Foreskin fibroblast (primary cell): ENCODE measurements at places on chromosomes 6 and 20.

DNA sequence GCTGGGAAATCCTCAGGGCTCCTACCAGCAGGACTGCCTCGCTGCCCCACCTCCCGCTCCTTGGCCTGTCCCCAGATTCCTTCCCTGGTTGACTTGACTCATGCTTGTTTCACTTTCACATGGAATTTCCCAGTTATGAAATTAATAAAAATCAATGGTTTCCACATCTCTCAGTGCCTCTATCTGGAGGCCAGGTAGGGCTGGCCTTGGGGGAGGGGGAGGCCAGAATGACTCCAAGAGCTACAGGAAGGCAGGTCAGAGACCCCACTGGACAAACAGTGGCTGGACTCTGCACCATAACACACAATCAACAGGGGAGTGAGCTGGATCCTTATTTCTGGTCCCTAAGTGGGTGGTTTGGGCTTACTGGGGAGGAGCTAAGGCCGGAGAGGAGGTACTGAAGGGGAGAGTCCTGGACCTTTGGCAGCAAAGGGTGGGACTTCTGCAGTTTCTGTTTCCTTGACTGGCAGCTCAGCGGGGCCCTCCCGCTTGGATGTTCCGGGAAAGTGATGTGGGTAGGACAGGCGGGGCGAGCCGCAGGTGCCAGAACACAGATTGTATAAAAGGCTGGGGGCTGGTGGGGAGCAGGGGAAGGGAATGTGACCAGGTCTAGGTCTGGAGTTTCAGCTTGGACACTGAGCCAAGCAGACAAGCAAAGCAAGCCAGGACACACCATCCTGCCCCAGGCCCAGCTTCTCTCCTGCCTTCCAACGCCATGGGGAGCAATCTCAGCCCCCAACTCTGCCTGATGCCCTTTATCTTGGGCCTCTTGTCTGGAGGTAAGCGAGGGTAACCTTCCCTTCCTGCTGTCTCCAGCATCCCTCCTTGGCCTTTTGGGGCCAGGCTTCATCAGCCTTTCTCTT is at the start of gene CFB:
TSS of gene CFB (plus strand) at position 589 of the 863 bp plus-strand sequence. CDS start at position 716, 127 bp downstream.
- peak; percentile 65 for DNase-seq

- no peak for DNase-seq
Measured at GRCh38 chr20:6886065-6886729, 118.7 kb downstream of the BMP2 start.

- DNase-seq = peak; percentile 84
Measured at GRCh38 chr20:2101057-2101864, at the start of gene STK35. TSS of gene STK35 (plus strand) at chr20:2101827. CDS start at chr20:2101882, 55 bp downstream.

GRCh38 chr6:119079283-119079809 is 882 bp upstream of the FAM184A start:
- peak; percentile 78 for DNase-seq

DNA sequence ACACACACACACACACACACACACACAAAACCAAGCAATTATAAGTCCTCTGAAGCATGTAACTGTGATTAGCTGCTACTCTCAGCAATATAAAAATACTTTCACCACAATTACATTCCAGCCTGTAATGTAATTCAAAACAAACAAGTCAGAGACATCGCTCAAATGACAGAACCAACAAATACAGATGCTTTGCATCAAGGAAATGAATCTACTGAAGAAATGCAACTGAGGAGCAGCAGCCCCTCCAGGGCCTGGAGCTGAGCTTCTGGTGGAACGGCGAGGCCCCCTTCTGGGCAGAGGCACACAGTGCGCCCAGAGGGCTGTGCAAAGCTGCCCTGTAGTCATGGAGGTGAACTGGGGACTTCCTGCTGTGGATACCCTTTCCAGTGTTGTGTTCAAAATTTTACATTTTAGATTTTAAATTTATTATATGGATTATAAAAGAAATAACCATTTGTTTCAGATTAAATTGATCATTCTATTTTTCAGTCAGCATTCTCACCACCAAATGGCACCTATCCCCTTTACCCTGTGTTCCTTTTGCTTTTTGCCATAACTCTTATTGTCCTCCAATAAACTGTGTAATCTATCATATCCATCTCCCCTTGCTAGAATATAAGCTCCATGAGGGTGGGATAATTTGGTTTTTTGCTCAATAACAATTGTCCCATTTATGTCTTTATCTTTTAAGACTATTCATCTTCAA is 23.2 kb downstream of the ADAT2 start:
- peak; percentile 93 for DNase-seq

- peak; percentile 34 for DNase-seq
Measured at GRCh38 chr6:160428069-160428430, 79.9 kb downstream of the SLC22A3 start.

DNA sequence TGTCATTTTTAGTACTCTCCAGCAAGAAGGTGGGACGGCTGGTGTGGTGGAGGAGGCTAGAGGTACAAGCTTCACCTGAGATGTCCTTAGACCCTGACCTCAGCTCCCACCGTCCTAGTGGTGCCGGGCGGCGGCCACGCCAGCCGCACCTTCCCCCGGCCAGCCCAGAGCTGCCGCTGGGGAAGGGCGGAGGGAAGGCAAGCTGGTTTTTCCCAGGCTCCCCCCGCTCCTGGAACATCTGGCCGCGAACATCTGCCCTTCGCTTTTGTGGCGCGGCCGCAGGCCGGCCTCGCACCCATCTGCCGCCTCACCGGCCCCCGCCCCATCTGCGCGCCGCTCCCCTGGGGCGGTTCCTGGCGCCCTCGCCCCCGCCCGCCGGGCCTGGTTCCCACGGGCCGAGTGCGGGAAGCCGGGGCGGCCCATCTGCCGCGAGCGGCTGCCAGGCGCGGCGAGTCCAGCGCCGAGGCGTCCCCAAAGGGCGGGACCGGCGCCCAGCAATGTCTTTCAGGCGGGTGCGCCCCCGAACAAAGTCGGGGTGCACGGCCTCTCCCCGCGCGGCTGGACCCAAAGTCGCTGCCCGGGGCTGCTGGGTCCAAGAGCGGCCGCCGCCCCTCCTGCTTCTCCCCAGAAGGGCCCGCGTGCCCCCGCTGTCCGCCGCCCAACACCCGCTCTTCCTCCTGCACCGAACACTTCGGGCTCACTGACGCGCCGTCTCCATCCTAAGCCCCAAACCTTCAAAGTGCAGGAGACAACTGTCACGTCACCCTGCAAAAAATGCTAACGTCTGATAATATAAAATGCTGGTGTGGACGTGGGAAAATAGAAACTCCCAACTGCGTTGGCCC is 17.3 kb upstream of the ID1 start:
- DNase-seq = no peak

DNA sequence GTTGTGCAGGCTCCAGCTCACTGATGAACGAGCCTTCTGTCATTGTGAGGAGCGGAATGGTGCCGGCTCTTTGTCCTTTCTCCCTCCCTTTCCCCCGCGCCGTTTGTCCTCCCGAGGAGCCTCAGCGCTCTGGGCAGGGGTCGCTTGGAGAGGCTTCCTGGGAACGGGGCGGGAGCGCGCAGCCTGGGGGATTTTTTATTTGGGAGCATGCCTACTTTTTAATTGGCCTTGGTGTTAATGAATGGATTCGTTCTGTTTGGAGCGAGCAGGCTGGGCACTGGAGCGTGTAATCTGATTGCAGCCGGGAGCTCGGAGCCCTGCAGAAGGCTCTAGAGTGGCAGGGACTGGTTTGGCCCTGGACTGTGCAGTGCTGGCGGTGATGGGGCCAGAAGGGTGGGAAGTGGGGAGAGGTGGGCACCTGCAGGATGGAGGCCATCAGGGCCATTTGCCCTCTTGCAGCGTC is 118.8 kb downstream of the CDH4 start:
- DNase-seq = no peak

- DNase-seq = no peak
Measured at GRCh38 chr20:17372806-17373440, 146.1 kb downstream of the PCSK2 start.

- no peak for DNase-seq
Measured at GRCh38 chr6:91573826-91574416, 987.0 kb upstream of the MAP3K7 start.

GRCh38 chr6:27866357-27867050 is 45.7 kb downstream of the OR2B2 start:
- DNase-seq = peak; percentile 36

DNA sequence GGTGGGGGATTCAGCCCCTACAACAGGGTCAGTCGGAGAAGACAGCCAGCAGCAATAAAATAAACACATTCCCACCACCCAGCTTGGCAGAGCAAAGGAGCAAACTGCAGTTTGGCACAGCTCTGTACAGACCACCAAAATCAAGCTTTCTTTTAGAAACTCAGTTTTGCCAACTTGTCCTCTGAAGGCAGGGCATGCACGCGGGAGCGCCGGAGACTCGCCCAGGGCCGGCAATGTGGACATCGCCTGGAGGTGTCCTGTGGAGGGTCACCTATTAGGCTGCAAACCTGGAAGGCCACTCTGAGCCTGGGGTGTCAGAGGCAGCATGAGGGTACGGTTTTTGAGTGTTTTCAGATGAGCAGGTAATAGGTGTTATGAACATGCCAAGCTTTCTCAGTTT is 34.7 kb downstream of the TMEM242 start:
- no peak for DNase-seq

DNA sequence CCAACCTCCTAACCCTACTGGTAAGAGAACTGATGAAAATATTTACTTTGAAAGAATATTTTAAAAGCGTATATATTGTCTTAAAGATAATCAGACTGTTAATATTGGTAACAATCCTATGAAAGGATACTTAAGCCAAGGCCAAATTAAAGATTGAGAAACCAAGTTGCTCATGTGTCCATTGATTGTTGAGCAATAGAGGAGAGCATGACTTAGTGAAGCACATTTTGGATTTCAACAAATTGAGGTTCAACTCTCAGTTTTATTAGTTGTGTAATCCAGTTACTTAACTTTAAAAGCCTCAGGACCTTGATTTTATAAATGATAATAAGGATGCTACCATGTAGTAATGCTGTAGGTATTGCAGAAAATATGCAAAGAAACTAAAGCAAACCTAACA is 56.8 kb downstream of the PRL start:
- DNase-seq = no peak

DNA sequence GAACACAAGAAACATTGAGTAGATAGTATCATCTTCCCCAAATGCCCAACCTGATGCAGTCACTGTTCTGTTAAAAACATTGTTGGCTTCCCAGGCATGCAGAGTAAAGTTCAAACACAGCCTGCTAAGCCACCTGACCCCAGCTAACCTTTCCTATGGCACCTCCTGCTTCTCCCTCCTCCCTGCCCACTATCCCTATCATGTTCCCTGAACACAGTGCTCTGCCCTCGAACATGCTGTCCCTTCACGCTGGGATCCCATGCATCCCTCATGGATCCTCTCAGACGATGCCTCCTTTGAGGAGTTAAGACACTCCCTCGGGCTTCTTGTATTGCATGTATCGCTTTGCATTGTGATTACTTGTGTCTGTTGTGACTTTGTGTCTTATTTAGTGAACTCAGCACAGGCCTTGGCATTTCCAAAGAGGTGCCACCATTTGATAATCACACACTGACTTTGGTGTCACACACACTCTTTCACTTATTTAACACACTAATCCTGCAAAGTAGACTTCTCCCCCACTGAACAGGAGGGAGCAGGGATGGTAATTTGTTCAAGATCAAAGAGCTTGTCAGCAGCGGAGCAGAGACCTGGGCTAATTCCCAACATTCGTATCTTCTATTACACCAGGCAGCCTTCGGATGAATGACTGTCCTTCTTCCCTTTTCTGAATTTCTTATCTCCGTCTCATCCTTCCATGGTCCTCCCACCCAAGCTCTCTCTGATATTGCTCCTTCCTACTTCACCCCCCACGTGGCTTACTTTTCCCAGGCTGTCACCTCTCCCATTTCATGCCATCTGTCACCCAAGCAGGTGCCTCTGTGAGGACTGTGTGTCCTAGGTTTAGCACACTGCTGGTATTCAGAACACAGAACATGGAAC is 28.3 kb upstream of the SMIM29 start:
- DNase-seq = no peak

DNA sequence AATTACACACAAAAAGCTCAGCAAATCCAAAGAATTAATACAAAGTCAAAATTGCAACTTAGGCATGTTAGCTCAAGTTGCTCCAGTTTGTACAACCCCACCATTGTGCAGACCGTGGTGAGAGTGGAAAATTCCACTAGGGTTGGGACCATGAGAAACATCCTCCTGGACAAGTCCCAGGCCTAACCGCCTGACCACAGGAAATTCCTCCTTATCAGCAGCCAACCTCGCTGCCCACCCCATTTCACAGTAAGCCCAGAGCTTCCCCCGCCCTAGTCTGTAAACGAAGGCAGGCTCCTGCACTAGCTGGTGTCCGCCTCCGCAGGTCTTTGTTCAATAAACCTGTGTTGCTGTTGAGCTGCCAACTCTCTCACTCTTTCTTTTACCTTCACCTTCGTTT is 1023.3 kb downstream of the EYS start:
- DNase-seq = no peak

GRCh38 chr20:46666306-46666705 is 15.0 kb upstream of the SLC13A3 start:
- DNase-seq = no peak

DNA sequence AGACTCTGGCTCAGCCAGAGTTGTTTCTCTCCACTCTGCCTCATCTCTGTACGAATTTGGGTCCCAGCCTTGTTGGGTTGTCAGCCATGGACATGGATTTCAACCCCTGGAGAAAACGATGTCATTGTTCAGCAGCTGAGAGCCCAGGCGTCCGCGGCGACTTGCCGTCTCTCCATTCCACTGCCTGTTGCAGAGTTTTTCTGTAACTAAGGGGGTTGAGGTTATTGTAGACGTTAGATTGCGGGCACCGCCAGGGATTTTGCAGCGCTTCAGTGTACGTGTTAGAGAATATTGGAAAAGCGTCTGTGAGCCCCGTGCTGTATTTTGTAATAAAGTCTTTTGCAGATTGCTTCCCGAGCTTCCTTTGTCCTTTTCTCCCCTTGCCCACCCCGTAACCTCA is 13.1 kb upstream of the RBM38 start:
- no peak for DNase-seq

DNA sequence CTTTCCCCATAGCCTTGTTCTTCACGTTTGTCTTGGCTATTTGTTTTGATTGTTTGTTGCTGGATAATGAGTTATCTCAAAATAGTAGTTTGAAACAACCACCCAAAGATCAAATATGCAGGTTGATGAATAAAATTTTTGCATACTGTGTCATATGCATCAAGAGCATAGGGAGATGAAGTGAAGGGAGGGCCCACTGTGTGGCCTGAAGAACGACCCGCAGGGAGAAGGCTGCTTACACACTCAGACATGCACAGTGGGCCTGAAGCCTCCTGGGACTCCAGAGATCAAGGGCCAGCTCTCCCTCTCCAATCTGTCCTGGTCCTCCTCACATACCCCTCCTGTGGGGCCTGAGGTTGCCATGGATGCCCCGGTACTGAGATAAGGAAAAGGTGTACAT is 16.2 kb upstream of the TREM2 start:
- DNase-seq = no peak

GRCh38 chr6:81565071-81565470 is 187.4 kb downstream of the TENT5A start:
- peak; percentile 19 for DNase-seq

DNA sequence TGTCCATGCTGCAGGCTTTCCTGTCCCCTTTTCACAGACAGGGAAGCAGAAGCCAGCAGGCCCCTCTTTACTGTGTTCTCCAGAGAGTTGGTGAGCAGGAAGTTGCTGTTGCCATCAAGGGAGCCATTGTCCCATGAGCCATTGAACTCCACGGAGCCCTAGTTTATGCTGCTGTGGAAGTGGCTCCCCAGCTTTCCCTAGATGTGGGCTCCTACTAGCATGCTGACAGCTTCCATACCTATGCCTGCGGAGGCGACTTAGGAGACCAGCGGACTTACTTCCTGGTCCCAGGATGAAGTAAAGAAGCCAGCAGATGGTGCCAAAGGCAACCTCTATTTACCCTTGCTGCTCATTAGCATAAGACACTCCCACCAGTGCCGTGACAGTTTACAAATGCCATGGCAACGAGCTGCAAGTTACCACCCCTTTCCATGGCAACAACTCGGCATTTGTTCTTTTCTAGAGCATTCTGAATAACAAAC is 30.8 kb upstream of the FKBP1A start:
- peak; percentile 68 for DNase-seq
